Naive thymus-derived CD8-positive, alpha-beta T cell (primary cell): ENCODE measurements at places on chromosomes 2 and 18.

DNA sequence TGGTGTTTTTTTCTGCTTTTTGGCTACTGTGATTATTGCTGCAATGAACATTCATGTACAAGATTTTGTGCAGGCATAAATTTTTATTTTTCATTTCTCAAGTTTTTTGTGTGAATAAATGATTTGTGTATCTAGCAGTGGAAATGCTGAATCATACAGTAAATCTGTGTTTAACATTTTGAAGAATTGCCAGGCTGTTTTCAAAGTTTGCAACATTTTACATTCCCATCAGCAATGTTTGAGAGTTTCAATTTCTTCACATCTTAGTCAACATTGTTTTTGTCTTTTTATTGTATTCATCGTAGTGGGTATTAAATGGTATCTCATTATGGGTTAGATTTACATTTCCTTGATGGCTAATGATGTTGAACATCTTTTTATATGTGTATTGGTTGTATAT is 98.8 kb upstream of the RBMS1 start:
- no peak for DNase-seq

GRCh38 chr18:61475931-61476330 is 142.7 kb downstream of the CDH20 start:
- DNase-seq: no peak

DNA sequence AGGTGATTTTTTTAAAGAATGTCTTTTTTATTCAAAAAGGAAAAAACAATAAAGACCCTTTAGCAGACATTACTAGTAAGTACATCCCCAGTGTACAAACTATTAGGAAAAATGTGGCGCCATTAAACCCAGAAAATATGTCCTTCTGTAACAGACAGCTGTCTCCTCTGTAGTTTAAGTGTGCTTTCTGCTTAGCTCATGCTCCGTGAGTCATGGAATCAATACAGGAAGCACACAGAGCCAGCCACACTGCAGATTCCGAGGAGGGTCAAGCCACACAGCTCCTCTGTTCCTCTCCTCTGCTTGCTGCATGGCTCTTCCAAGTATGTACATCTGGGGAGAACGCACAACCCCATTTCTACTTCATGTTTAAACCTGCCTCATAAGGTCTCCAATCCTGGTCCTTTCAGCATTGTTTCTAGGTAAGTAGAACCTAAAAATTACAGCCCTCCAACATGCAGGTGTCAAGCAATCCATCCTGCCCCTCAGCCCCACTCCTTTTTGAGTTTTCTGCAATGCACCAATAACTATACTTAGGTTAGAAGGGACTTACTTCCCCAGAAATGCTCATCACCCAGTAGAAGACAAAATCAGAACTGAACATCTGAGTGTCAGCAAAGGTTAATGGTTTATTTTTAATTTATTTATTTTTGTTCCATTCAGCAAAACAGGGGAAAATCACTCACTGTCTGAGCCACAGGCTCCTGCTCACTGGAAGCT is 37.5 kb downstream of the ACVR1 start:
- no peak for DNase-seq

GRCh38 chr18:59044855-59045254 is 94.8 kb upstream of the SEC11C start:
- DNase-seq: no peak

- no peak for DNase-seq
These were observed 10.3 kb downstream of the CYP1B1 start for GRCh38 chr2:38065502-38066135.

GRCh38 chr2:171723716-171724683 is 36.7 kb downstream of the DYNC1I2 start:
- no peak for DNase-seq

GRCh38 chr18:9751371-9752031 is 43.4 kb downstream of the RAB31 start:
- no peak for DNase-seq

DNA sequence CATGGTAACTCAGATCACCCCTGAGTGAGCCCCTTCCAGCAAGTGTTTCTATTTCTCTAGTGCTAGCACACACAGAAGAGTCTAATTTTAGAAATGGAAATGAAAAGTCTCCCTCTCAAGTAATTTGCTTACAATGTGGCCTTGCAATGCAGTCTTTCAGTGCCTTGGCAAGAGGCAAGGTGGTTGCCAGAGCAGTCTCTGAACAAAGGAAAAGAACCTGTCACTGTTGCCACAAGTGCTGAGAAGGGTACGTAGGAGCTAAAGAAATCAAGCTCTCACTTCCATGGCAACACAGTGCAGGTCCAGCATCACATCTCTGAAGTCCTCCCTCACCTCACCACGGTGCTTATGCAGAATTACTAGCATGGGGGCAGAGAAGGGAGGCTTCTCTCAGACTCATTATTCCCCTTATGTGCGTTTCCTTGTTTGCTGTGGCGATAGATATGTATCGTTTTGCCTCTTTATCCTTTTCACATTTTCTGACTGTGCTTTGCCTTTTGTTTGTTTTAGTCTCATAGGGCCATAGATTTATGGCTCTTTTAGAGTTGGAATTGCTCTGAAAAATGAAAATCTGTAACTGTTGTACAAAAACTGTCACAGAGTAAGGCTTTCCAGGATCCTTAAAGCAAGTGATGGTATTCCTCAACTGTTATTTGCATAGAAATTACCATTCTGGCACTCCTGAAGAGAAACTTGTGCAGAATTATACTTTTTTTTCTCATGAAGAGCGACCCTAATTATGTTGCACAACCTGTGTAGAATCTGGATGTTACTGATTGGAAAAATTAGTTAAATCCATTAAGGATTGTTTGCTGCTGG is 164.8 kb downstream of the CCDC85A start:
- DNase-seq: no peak

DNA sequence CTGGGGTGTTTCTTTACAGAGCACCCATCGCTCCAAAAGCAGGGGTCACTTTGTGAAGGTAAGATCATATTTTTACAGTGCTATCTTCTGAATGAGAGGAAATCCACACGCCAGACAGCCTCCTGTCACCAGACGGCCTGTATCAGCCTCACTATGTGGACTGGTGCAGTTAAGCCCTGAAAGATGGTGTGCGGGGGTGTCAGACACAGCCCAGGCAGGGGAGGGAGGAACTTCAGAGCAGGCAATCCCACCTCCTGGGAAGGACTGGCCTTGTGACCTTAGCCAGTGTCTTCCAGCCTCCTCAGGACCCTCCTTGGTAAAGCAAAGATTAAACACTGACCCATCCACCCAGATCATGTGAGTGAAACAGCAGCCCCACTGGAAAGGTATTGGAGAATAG is 249.4 kb upstream of the CTAGE1 start:
- DNase-seq: no peak

GRCh38 chr2:64273524-64274398 is 129.5 kb upstream of the PELI1 start:
- DNase-seq: no peak

DNA sequence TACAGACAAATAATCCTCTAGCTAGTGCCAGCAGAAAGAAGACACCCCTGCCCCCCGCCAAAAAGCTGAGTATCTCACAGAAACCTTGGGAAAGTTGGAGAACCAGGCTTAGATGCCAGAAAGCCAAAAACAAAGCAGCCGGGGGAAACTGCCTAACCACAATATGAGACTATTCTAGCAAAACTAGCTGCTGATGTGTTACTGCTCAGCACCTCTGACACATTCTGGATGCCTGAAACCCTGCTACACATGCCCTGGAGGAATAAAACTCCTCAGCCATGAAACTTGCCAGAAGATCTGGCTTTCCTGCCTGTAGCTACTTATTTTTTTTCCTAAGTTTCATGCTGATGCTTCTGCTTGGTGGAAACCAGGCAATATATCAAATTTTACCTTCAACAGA is 122.7 kb upstream of the GCFC2 start:
- no peak for DNase-seq

- DNase-seq: no peak
These were observed 77.7 kb downstream of the MEMO1 start for GRCh38 chr2:31933066-31933465.

DNA sequence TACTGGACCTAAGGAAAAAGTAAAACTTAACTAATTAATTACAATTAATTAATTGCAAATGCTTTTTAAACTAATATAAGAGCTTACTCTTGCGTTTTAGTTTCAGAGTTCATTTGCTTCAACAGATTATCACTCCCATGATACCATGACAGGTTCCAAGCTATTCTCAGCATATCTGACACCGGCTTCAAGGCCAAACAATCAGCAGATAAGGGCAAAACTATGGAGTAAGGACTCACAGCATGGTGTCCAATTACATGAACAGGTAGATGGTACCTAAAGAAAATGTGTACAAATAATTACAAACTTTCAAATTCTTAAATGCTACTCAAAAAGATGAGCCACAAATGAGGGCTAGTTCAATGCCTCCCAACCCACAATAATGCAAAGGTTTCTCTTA is 77.2 kb downstream of the RTTN start:
- DNase-seq: no peak

DNA sequence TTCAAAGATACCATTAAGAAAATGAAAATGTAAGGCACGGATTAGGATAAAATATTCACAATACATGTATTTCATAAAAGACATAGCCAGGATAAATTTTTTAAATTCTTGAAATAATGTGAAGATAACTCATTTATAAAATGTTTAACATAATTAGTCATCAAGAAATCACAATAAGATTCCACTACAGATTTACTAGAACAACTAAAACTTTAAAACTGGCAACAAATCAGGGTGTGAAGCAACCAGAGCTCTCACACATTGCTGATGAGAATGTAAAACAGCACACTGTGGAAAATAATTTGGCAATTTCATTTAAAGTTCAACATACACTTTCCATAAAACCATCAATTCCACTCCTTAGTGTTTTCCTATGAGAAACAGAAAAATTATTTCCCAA is 89.6 kb upstream of the UBE2E3 start:
- no peak for DNase-seq

DNA sequence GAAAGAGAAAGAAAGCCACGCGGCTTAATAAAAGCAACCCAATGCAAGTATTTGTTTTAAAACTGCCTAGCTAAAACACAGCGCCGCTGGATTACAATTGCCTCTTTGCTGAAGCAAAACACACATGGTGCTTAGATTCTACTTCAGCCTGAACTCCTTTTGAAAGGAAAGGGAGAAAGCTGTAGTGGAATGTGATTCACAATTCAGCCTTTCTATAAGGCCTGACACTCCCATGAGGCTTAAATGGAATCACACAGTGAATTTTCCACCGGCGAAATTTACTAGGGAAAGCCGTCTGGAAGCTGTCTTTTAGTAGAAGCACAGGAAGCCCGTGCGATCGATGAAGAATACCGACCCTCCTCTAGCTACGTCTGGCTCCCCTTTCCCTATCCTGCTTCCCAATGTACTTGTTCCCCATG is 348.0 kb downstream of the DLGAP1 start:
- no peak for DNase-seq

- DNase-seq: no peak
These were observed 301.9 kb downstream of the ZEB2 start for GRCh38 chr2:144217853-144218633.

- no peak for DNase-seq
These were observed 48.2 kb upstream of the PPM1B start for GRCh38 chr2:44120428-44120827.

DNA sequence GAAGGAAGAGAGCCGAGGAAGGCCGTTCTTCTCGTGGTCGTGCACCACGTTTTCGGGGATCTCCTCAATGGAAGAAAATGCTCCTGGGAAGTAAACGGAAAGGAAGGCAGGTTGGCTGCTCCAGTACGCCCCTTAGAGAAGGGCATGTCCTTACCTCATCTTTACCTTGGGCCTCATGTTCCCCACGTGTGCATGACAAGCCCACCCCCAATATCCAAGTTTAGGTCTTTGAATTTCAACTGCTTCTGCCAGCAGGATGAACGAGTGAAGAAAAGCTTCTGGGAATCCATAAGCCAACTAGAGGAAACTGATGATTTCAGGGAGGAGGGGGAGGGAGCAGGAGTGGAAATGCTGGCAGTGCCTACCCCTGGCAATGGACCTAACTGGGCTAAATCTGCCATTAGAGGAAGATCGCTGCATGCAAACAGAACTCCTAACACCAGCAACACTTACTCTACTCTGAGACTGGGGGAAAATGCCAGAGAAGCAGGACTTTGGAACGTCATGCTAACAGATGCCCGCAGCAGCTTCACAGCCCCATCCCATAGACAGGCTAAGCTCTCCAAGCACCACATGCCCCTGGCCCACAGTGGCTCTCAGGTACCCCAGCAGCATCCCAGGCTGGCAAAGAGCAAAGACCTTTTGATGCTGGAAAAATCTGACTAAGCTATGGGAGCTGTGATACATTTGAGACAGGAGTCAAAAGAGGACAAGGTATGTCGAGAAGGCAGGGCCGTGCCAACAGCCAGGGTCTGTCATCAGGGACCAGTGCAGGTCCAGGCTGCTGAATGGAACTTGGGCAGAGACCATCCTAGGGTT is 21.7 kb downstream of the CHST10 start:
- no peak for DNase-seq

DNA sequence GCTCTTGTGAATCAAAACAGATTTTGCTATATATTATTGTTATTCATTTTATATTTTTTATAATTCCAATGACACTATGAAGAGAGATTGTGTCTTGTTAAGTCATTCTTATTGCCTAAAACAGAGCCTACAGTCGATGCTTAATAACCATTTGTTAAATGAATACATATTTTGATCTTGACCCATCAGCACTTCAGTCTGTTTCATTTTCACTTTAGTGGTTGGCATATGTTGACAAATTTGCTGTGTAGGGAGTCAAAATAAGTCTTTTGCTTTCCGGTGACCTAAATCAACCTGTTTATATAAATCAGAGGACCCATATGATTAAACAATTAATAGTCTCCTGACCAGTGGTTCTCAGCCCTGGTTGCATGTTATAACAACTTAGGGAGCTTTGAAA is 97.1 kb downstream of the TXNL1 start:
- no peak for DNase-seq

DNA sequence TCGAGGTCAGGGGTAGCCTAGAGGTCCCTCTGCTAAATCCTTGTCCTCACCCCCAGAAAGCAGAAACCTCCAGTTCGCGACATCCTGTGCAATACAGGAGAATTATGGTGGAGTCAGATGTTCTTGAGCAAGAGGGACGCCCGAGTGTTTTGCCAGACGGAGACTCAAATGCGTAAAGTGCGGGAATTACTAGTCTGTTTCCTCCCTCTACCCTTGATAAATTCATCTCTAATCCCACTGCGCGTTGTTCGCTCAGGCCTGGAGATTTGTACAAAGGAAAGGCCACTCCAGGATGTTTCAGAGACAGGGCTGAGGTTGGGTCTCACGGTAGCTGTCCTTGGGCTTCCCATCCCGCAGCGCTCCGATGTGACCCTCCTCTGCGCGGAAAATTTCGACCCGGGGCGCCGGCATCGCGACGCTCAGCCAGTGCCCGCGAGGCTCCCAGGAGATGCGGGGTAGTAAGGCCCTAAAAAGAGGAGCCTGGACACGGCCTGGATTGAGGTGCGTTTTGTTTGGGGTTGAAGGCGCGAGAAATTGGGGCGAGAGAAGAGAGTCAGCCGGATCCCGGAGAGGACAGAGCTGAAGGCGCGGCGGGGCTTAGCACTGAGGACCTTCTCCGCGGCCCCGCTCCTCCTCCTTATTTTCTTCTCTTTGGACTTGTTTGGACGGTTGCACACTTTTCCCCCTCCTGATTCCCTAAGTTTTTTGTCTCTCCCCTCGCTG is 2.6 kb upstream of the NEUROD1 start:
- DNase-seq: no peak
